ENCODE measurements at places on chromosomes 12 and 14.

- no peak for DNase-seq
Observed at GRCh38 chr12:1575408-1576401, 18.7 kb downstream of the FBXL14 start.

DNA sequence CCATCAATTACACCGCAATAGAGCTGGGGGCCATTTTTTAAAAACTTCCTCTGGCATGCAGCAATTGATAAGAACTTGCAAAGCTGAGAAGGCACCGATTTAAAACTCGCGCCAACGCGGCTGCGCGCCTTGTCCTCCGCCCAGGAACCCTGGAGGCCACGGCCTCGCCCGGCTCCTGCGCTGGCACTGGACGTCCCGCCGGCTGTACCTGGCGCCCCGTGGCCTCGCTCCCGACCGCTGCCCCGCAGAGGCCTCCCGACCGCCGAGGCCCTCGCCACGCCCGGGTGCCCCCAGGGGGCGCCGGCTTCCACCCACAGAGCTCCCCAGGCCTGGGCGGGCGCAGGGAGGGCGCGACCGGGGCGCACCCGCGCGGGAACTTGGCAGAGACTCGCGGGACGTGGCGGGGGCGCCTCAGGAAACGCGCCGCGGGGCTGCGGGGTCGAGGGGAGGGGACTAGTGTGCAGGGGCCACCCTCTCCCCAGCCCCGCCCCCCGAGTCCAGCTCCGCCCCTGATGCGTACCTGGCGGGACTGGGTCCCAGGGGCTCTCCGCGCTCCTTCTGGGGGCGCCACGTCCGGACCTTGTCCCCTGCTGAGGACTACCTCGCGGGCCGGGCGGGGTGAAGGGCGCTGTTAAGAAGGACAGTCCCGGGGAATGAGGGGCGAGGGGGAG, 65.7 kb downstream of the TNFAIP2 start:
- DNase-seq = no peak

GRCh38 chr14:63901434-63902085, 48.8 kb downstream of the SYNE2 start:
- peak; percentile 76 for DNase-seq

- DNase-seq = no peak
Observed at GRCh38 chr14:67586369-67586768, 13.7 kb downstream of the PIGH start.
